ENCODE measurements at places on chromosomes 2 and 18.

DNA sequence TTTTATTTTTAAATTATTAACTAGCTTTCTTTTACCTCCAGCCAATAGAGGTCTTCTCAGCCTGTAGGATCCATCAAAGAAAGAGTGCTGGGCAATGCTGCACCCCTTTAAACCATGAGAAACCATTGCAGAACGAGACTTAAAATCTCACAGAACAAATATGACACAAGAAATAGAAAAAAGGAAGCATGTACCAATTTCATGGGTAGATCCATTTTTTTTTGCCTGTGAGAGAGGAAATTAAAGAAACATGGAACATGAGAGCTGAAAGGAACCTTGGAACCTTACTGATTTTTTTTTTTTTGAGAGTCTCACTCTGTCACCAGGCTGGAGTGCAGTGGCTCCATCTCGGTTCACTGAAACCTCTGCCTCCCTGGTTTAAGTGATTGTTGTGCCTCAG lies 14.0 kb downstream of the HRH4 start:
- DNase-seq, result no peak

DNA sequence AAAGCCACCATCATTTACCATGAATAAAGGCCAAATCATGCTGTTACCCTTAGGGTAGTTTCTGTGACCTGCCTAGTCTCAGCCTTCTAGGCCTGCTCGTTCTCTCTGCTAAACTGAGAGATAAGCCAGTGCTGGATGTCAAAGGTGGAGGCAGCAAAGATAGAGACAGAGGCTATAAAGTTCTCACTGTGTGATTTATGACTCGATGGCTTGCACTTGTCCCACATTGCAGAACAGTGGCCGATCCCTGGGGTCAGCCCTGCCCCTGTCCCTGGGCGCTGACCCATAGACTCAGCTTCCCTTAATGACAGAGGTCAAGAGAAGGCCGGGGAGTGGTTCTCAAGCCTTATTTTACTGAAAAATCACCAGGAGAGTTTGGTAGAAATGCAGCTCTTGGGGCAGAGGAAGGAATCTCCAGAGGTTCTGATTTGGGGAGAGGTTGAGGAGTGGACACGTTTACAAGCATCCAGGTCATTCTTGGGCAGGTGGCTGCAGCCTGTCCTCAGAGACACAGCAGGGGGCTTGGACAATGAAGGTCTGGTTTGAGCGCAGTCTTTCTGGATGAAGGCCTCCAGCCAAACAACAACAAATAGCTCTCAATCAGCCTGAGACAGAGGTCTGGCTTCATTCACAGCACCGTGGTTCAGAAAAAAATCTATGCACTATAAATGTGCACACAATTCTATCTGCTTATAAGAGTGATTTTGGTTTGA lies 143.5 kb downstream of the ACKR3 start:
- no peak for DNase-seq

DNA sequence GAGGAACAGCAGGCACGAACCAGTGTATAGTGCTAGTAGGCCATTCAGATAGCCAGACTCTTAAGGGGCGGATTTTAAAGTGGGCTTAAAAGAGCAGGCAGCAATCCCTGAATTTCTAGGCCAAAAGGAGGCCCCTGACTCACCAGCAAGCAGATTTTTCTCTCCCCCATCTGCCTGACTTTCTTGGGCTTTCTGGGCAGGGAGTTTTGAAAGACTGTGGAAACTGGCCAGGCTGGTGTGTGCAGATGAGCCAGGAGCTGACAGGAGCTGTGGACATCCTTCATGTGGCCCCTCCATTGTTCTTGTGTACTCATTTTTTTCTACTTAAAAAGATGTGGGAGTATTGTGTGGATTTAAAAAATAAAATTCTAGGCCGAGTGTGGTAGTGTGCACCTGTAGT lies 59.0 kb downstream of the GLI2 start:
- DNase-seq, result no peak

DNA sequence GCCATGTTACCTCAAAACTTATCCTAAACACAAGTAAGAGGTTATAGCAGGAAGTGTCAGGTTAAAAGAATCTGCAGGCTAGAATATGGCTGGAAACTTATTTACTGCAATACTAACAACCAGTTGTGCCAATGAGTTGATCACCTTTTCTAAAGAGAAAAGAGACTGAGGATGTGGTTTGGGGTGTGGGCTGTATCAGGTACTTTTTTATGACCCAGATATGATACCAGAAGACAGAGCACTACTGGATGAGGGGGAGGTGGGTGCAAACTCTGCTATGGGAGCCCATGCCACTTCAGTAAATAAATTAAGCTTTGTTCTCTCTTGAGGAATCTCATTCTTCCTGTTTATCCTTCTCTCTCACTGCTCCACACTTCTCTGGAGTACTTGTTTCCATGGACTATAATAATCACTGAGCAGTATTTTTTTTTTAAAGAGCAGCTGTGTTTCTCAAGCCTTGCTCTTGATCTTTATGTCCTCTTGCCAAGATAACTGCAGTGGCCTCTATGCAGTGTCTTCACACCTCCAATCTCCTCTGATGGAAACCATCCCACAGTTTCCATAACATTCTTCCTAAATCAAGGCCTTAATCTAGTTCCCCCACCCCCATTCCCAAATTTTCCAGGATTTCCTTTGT lies 51.2 kb upstream of the NOSTRIN start:
- no peak for DNase-seq

DNA sequence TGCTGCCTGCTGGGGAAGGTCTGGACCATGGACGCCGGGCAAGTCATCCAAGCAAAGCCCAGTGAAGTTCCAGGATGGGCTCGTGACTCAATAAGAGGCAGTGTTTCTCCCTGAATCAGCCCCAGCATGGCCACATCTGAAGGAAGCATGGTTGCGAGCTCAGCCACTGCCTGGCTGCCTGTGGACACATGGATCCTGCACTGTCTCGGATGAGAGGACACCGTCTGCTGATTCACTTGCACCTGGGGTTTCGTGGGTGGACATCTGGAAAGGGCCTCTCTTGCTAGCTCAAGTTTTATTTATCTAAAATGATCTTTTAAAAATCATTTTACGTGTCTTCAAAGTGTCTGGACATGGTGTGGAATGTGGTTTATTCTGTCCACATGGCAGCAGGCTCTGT lies 224.8 kb upstream of the FN1 start:
- no peak for DNase-seq

DNA sequence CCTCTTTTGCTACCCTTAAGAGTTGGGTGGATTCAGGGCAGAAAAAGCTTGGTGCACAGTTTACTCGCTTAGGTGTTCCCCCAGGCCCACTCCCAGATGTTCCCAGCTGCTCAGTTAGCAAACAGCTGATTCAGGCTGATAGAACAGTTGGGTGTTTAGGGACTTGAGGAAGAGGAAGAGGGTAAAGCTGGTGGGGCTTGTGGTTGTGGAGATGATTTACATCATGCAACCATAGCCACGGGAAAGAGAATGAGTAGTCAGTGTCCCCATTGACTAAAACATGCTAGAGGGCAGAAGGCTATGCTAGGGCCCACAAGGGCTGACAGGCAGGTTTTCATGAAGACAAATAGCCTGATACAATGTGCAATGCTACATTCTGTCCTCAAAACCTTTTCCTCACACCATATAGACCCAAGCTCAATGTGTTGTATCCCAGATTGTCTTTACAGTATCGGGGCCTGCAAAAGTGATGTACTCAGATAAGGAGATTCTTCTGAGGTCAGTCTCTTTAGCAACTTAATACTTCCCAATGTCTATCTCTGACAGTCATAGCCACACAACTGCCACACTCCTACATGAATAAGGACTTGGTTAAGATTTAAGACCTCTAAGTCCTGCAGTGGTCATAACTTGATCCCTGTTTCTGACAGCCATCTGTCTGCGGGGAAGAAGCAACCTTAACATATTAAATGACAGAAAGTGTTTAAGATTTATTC lies 15.6 kb downstream of the COLEC12 start:
- DNase-seq, result peak; percentile 77

GRCh38 chr2:218786133-218786532 lies 4.2 kb downstream of the CYP27A1 start:
- no peak for DNase-seq

GRCh38 chr2:37324786-37325624 lies at the start of gene PRKD3:
TSS of gene PRKD3 (minus strand) at chr2:37324833. CDS start at chr2:37316524, 8,309 bp downstream.
- peak; percentile 66 for DNase-seq

DNA sequence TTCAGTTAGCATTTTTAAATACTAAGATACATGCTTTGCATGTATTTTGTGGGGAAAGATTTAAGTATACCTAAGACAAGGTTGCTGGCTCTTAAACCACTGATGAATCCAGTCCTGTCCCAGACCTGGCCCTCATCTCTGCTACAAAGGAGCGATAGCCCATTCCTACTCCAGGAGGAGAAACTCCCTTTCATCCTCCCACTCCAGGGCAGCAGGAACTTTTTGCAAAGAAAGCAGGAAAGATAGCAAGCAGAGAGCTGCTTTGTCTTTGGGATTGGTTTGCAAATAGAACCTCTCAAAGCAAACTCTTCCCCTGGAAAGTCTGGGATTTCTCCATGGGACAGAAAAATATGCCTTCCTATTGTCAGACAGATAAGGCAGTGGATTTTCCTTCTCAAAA lies 43.6 kb upstream of the COPS8 start:
- DNase-seq, result no peak

- DNase-seq, result no peak
These were observed 340.0 kb upstream of the MEX3C start for GRCh38 chr18:51537487-51537886.

- no peak for DNase-seq
These were observed 227.1 kb downstream of the MYCN start for GRCh38 chr2:16167451-16167861.

DNA sequence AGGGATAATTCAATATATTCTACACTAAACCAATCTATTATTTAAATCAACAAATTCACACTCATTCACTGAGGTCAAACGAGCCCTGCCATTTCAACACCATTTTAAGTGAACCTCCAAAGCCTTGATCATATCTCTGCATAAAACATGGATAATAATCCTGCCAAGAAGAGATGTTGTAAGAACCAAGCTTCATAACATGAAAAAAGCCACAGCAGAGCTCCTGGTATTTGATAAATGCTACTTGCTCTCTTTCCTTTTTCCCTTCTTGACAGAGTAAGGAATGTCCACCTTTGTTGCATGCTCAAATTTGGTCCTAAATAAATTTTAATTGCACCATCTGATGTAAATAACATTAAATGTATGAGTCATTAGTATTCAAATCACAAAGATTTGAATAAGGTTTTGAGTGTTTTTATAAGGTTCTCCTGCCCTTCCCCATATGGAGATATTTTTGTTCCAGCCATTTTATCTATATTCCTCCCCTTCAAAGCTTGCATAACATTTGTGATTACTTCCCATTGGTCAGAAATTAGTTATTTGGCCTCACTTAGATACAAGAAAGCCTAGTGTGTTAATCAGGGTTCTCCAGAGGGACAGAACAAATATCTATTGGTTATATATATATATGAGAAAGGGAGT lies 318.8 kb downstream of the RND3 start:
- no peak for DNase-seq

DNA sequence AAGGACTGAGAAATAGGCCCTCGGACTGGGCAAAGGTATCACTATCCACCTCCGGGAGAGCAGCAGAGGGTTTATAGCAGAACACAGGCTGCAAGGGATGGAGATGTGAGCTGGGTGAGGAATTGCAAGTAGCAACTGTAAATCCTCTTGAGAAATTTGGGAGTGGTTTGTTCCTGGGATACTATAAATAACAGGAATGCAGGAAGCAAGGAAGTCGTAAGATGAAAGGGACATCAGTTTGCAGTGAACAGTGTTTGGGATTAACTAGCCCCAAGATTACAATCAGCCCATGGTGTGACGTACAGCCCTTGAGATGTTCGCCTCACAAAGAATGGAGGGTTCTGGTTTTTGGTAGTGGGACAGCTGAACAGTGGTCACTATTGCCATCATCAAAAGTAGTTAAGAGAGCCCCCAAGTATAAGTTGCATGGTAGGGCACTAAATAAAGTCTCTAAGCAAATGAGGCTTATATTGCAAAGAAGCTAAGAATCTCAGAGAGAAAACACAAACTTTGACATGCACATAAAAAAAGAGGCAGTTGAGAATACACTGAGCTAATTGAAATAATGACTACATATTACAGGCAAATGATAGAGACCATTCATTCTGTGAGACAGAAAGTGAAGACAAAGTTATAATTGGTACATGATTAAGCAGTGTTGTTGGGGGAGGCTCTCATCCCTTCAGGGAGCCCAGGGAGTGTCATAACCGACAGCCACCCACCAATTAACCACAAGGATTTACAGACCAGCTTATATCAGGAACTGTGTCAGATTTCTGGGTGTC lies 362.5 kb upstream of the ACVR2A start:
- peak; percentile 41 for DNase-seq

DNA sequence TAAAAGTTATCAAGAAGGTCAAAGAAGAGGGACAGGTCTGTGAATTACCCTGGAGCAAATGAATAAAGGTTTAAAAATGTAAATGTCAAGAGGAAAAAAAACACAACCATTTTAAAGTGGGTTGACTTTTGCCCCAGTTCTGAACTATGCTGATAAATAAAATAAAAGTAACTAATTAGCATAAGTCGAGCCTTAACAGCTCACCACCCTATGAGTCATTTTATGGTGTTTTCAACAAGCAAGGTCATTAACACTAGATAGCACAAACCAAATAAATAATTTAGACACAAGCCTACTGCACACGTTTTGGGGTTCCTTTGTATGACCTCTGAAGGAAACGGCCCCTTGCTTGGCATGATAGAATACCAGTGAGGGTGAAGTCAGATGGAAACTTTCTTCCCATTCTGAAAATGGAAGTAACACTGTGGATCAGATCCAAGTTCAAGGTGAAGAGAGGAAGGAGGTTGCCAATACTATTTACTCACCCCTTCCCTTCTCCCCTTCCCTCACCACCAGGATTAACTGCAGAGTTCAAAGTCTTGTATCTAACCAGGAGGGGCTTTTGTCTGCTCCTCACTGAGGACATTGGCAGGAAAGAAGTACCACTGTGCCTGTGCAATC lies 380.0 kb upstream of the ACVR2A start:
- DNase-seq, result no peak

- no peak for DNase-seq
These were observed 17.5 kb downstream of the SLC4A3 start for GRCh38 chr2:219644801-219645480.

DNA sequence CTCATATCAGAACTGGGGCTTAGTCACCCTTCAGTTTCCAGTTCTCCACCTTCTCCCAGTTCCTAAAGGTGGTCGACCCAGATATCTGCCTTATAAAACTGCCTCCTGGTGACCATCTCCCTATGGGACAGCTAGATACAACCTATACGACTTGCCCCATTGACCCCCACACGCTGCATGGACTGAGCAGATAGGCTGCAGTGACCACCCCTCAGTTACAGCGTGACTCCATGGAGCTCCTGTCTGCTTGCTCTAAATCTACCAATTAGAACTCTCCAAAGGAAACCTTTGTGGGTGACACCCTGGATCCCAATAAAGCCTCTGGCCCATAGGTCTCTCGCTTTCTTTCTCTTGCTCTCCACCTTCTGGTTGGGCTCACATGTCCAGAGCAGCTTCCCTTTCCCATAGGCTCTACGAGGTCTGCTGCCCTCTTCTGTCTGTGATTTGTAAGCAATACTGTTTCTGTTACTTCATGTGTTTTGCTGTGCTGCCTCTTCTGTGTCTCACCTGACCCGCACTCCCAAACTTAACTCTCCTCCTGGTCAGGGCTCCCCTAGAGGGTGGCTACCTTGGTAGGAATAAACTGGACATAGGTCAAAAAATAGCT lies 971.3 kb upstream of the FAM98A start:
- DNase-seq, result no peak

All from suppressor macrophage treated with lipopolysaccharide for 4 hours (primary cell).